ENCODE measurements at places on chromosomes 3 and 15. TPM values are rescaled to one million over a fixed set of nuclear protein-coding genes. Genes with fewer than 3 reads are reported as not detected.

Gene POPDC2
- total RNA-seq = 0.68 TPM

DNA sequence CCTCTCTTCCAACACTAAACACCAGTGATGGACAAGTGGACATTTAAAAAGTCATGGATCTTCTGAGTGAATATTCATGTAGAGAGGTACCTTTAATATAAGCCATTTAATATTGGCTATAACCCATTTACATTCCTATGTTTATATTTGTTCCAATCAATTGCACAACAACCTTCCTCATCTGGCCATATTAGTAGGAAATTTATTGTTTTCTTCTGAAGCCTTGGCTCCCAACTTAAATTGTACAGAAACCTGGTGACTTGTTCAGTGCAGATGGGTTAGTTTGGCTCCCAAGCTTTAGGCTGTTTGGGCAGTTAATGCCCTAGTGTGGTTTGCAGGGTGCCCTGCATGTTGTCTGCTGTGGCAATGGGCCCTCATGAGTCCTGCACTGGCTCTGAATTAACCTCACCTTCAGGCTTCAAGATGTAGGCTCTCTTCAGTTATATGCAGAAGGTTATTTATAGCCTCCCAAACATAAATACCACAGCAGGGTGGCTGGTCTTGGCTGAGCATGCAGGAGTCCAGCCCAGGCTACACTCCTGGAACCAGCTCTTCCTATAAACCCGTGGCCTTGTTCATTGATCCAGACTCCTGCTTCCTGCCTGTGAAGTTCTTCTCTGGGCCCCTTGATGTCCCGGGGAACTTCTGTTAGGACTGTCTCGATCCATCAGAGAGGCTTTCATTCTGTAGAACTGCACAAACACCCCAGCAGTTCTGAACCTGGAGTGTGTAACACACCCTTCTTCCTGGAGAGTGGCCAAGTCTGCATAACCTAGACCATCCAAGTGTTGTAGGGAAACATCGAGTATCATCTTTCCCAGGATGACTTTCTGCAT is 57.0 kb downstream of the DUT start:
- no peak for DNase-seq

Gene LYZL4
- not detected for total RNA-seq

- DNase-seq = no peak
Observed at GRCh38 chr15:86089422-86089821, 9.8 kb downstream of the AGBL1 start.

- DNase-seq = no peak
Observed at GRCh38 chr3:46130631-46131310, 77.3 kb downstream of the CCR1 start.

DNA sequence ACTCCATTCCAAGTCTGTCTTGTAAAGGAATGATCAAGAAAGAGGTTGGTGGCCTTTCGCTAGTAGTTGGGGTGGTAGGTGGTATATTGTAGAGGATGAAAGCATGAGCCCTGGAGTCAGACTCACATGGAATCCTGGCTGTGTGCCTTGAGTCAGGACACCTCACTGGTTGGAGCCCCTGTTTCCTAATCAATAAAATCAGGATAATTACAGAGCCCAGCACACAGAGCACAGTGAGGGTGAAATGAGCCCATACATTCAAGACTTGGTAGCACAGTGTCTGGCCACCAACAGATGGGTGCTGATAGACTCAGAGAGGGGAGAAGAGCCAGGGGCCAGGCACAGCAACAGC is 95.1 kb upstream of the MYZAP start:
- DNase-seq = no peak

Gene GOLGA8S
- 0.06 TPM for total RNA-seq

Gene CP
- total RNA-seq = not detected

GRCh38 chr3:197209366-197210260 is 88.8 kb downstream of the DLG1 start:
- no peak for DNase-seq

DNA sequence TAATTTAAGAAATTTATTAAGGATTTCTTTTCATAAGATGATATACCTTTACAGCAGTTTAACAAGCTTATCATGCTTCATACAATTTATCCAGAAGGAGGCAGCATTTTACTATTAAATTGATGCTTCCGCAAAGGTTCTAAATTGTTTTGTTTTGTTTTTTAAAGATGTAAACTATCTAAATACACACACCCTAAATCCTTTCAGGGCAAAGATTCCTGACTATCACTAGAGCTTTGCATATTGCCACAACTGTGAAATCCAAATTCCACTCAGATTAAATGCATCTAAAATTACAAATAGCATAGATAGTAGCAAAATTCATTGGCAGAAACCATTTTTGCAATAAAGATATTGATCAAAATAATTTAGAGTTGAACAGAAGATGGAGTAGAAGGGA is 44.5 kb upstream of the CCNL1 start:
- peak; percentile 65 for DNase-seq

DNA sequence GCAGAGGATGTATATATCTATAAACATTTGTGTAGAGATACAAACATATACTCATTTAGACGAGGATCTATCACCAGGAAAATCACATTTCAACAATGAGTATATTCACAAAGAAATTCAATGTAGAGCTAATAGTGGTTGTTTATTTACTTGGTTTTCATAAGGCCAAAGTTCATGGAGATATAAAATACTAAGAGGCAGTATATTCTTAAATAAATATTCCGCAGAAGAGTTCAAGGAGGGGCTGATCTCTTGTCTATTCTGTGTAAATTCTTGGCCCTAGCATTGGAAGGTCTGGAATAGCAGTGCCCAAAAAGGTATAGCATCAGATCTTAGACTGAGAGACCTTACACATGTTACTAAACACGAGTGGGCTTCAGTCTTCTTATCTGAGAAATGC is 122.1 kb downstream of the EDEM1 start:
- DNase-seq = no peak

DNA sequence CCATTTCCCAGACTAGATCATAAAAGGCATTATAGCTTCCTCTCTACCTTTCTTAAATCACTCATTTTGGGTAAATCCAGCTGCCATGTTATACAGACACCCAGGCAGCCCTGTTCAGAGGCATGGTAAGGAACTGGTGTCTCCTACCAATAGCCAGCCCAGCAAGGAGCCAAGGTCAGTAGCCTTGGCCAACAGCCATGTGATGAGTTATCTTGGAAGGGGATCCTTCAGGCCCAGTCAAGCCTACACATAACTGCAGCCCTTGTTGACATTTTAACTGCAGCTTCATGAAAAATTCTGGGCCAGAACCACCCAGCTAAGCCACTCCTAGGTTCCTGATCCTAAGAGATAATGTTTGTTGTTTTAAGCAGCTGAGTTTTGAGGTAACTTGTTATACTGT is 29.0 kb upstream of the ZMAT3 start:
- peak; percentile 25 for DNase-seq

DNA sequence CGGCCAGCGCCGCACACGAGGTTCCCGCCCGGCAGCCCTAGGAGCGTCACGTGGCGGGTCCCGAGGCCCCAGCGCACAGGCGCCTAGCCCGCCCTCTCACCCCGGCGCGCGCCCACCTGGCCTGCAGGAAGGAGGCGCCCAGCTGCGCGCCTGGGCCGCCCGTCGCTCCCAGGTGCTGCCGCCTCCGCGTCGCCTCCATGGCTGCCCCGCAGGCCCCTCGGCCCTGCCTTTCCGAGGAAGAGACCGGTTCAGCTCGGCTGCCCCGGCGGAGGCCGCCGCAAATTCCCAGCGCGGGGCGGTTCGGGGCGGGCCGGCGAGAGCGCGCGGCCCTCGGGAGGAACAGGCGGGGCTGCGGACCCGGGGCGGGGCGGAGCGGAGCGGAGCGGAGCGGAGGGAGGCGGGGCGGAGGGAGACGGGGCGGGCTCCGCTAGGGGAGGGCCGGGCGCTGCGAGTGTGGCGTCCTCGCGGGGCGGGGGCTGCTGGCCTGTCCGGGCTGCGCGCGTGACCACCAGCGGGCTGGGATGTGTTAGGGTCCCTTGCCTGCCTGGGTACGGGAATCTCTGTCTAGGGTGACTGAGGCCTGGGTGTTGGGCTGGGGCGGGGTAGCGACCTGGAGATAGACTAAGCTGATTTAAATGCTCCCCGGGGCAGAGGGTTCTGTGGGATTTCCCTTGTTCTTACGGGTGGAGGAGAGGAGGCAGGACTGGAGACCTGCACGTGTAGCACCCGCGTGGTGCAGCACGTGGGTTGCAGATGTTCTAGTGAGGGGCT is at the start of gene CLN6:
CLN6 (minus strand) TSS at position 343 of the 771 bp plus-strand sequence; CDS start at position 199, 144 bp downstream.
- peak; percentile 62 for DNase-seq

GRCh38 chr15:61762676-61763075 is 297.6 kb downstream of the VPS13C start:
- DNase-seq = no peak

- DNase-seq = no peak
Observed at GRCh38 chr15:100703671-100704070, 101.3 kb downstream of the ASB7 start.

- DNase-seq = no peak
Observed at GRCh38 chr3:30654269-30654668, 47.9 kb downstream of the TGFBR2 start.

DNA sequence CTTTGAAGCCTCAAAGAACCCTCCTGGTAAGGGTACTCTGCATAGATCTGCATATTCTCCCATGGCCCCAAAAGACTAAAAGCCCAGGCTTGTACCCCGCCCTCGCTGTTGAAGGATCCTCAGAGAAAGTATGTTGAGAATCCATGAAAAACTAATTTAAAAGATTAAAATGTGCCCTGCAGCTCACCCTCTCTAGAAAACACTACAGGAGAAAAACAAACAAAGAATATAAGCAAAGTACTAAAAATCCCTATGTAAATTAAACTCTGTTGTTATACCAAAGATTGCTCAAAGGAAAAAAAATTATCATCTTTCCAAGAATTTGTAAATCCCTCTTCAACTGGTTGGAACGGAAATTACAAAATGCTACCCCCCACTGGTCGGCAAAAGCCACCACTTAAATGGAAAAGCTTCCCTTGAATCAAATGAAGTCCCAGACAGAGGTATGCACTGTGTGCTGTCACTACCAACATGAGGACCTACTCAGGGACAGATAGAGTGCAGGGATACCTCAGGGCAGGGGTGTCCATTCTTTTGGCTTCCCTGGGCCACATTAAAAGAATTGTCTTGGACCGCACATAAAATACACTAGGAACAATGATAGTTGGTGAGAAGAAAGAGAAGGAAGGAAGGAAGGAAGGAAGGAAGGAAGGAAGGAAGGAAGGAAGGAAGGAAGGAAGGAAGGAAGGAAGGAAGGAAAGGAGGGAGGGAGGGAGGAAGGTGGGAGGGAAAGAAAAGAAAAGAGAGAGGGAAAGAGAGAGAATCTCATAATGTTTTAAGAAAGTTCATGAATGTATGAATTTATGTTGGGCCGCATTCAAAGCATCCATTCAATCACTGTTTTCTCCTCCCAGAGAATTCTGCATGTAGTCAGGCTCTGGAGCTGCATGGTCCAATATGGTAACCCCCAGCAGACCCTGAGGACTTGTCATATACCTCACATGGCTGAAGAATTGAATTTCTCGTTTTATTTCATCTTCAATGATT is 88.1 kb downstream of the MAGI1 start:
- DNase-seq = no peak

Gene CAPN3
- total RNA-seq = 1.2 TPM

DNA sequence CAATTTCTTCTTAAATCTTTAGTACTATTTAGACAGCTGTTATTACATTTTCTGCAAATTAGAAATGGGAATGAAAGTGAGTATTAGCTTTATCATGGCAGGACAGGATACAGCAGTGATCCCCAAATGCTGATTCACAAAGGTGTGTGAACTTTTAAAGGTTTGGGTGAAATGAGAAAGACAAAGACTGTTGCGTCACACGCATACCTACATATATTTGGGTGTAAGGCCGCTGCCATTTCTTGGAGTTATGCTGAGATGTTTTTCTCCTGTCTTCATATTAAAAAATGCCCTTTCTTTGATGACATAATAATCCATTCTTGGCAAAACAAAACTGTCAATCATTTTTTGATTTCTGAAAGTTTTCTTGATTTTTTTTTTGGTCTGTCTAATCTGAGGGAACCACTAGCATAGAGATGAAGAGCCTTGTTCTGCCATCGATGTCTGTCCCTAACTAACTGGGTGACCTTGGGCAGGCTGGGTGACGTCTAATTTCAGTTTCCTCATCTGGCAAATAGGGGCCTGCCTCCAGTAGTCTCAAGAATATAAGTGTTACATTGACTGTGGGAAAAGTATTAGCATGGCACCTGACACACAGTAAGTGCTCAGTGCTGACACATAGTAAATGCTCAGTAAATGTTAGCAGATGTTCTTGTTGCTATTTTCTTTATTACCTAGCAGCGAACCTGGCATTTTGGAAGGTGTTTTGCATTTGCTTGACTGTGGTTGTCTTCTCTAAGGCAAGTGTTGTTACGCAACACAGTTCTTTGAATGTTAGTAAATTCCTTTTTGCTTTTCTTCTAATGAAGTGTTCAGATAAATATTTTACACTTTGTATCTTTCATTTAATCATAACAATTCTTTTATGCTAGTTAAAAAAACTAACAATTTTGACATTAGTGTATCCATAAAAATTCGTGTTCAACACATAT is 5.0 kb downstream of the MITF start:
- no peak for DNase-seq

- DNase-seq = no peak
Observed at GRCh38 chr3:194395778-194396538, 3.1 kb downstream of the GP5 start.

DNA sequence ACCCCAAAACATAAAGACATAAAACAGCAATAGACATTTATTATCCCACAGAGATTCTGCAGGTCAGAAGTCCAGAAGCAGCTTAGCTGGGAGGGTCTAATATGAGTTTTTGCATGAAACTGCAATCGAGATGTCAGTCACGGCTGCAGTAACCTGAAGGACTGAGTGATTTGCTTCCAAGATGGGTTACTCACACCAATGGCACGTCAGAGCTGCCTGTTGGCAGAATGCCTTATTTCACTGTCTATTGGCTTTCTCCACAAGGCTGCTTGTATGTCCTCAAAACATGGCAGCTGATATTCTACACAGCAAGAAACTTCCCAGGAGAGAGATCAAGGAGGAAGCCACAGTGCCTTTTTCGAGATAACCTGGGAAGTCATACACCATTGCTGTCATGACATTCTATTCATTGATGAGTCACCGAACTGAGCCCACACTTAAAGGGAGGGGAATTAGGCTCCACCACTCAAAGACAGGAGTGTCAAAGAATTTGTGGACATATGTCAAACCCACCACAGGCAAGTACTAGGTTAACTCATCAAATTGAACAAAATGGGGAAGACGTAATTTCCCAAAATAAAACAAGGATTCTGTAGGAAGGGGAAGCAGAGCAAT is 122.2 kb downstream of the SYNPR start:
- DNase-seq = peak; percentile 9

GRCh38 chr15:95604634-95605036 is 725.9 kb upstream of the NR2F2 start:
- peak; percentile 70 for DNase-seq

DNA sequence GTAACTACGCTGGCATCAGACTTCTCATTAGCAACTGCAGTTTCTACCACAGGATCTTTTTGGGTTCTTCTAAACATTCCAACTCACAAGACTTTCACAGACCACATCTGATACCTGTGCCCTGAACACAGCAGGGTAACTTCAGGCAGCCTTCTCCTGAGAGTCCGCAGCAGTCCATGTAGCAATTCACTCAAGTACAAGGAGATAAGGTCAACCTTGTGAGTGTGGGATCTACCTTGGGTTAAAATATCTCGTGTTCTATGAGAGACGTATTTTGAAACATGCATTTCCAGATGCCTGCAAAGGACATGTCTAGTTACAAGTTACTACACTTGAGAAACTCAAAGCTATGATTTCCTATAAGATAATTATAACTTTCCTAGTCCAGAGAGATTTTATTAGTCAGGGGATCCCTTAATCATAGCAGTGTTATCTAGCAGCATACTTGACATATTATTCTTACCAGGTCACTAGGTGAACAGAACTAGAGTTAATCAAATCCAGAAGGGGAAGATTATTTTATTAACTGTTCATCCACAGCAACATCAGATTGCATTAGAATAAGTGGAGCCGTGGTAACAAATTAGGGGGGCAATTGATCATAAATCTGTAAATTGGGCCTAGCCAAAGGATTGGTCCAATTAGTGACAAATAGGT is 66.4 kb downstream of the ASTE1 start:
- peak; percentile 60 for DNase-seq

All from HFFc6 (cell line).